Right lung (tissue), 10 donors: ENCODE measurements at places on chromosomes 1 and 21. TPM values are rescaled to one million over a fixed set of nuclear protein-coding genes. Genes with fewer than 3 reads are reported as not detected.

DNA sequence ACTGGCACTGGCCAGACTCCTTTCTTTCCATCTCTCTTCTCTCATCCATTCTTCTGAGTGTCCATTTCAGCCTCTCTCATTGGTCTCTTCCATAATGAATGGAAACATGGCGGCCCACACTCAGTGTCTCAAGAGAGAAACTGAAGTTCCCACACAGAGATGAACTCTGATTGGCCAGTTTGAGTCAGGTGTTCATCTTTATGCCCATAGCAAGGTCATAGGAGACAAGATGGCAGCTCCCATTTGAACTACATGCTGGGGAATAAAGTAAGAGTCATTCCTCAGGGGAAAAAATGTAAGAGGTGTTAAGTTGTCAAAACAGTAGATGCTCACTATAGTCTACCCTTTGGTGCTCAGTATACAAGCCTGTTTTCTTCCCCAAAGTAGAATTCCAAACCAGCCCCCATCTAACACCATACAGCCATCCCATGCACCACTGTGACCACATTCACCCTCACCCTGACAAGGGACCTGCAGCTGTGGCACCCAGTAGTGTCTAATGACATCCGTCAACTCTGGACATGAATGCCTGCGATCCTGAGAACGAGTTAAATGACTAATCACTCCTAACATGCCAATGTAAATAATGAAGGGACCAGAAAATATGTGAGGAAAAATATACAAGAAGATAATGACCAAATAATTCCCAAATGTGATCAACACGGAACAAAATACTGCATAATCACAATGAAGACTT lies 12.4 kb downstream of the CDA start:
- DNase-seq: no peak

DNA sequence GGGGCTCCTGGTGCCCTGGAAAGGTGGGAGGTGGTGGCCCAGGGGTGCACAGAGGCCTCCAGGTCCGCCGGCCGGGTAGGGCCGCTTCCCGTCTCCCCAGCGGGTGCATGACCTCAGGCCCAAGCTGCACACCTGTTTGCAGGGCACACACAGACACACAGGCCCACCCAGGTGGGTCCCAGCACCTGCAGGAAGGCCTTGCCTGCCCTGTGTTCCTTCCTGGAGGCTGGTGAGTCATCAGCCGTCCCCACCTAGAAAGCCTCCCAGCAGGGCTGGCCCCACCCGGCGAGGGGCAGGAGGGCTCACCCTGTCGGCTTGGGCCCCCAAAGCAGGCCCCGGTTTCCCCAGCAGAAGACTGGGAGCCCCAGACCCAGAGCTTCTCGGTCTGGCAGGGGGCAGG lies 23.6 kb upstream of the TTLL10 start:
- no peak for DNase-seq

DNA sequence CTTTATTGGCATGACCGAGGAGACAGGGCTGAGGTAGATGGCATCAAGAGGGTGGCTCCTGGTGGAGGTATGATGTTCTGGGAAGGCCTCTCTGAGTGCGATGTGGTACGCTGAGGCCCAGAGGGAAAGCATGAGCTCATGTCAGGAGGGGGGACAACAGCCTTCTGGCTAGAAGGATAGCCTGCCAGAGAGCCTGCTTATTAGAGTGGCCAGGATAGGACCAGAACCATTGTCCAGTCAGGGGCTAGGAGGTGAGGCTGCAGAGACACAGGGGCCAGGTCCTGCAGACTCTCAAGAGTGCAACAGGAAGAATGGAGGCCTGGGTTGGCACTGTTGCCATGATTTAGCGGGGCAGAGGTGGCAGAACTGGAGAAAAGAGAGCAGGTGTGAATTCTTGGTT lies 7.3 kb downstream of the ADARB1 start:
- DNase-seq: no peak

DNA sequence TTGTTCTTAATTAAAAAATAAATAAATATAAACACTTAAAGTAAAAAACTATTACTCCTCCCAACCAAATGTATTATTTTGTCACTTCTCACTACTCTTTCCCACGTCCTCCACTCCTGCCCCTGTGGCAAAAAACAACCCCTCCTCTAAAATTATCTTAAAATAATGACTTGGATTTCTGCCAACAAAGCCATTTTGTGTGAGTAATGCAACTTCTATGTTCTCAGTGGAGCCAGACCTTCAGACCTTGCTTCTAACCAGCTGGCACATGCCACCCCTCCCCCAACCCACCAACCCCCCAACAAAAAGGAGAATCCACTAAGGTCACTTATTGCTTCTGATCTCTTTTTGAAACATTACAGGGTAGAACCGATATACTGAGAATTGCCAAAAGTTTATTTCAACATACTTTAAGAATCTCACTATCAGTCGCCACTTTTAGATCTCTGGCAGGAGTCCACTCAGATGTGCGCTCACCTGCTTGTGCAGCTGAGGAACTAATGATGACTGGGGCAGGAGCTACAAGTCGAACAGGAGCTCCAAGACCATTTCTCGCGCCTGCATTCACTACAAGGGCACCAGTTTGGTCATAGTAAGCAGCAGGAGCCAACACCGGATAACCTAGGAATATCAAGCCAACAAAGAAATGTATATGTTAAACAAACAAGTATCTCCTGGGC lies 58.3 kb upstream of the SDC3 start:
- peak; percentile 17 for DNase-seq

Gene RNF186
- polyA plus RNA-seq: 0.09 TPM

DNA sequence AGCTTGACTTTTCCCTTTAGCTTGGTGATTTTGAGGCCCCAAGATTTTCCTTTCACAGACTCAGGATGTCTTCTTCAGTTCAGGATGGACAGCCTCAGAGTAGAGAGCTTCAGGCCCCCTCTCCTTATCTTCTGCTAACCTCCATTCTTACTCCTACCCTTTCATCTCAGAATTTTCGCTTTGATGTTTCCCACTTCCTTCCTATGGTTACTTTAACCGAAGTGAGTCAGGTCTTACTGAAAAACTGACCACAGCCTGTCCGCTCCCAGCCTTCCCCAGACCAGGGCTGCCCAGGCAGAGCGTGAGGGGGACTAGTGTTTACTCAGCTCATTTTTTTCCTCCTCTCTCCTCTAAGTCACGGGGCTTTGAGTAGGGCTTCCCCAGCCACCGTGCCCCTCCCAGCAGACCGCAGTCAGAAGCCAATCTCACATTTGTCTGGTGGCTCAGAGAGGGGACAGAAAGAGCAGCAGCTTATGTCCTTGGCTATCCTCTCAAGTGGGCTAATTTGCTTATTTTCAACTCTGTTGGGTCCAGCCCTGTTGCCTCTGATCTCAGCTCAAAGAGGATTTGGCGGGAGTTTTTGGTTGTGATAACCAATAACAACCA lies 4.2 kb upstream of the IL19 start:
- DNase-seq: peak; percentile 25

Gene CLCNKB
- 5.4 TPM for polyA plus RNA-seq

- no peak for DNase-seq
Measured at GRCh38 chr1:27886353-27886679, 14.0 kb downstream of the THEMIS2 start.

DNA sequence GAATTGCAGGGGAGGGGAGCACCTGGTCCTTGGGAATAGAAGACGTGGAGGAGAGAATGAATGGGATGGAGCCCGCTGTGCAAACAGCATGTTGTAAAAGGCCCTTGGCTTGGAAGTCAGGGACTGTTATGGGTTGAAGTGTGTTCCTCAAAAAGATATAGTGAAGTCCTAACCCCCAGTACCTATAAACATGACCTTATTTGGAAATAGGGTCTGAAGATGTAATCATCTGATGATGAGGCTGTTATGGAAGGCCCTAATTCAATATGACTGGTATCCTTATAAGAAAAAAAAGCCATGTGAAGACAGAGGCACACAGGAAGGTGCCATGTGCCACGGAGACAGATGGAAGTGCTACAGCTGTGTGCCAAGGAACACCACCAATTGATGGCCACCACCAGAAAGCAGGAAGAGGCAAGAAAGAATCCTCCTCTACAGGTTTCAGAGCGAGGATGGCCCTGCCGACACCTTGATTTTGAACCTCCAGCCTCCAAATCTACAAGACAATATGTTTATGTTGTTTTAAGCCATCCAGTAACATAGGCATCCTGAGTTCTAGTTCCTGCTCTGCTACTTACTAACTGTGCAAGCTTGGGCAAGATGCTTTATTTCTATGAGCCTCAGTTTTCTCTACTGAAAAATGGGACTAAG lies 51.2 kb downstream of the LRRN2 start:
- no peak for DNase-seq

GRCh38 chr1:209208648-209209047 lies 374.9 kb upstream of the CAMK1G start:
- DNase-seq: no peak

Gene CLDN17
- not detected for polyA plus RNA-seq

DNA sequence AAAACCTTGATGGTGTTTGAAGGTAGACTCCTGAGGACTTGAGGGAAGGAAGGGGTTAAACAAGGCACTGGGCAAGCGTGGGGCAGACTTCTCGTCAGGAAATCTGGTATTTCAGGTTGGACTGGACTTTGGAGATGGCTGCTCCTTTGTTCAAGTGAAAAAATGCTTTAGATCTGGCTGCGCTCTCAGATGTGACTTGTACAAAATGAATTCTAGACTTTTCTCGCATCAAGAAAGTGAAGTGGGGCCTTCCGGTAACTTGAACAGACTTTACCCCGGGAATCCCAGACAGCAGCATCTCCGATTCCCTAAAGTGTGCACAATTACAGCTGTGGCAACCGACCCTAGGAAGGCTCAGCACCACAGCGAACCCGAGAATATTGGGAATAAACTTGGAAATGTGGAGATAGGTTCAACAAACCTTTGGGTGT lies 44.3 kb upstream of the ERRFI1 start:
- DNase-seq: peak; percentile 73

Gene STK40
- polyA plus RNA-seq: 29.1 TPM

Gene ADORA3
- polyA plus RNA-seq: 0.57 TPM

DNA sequence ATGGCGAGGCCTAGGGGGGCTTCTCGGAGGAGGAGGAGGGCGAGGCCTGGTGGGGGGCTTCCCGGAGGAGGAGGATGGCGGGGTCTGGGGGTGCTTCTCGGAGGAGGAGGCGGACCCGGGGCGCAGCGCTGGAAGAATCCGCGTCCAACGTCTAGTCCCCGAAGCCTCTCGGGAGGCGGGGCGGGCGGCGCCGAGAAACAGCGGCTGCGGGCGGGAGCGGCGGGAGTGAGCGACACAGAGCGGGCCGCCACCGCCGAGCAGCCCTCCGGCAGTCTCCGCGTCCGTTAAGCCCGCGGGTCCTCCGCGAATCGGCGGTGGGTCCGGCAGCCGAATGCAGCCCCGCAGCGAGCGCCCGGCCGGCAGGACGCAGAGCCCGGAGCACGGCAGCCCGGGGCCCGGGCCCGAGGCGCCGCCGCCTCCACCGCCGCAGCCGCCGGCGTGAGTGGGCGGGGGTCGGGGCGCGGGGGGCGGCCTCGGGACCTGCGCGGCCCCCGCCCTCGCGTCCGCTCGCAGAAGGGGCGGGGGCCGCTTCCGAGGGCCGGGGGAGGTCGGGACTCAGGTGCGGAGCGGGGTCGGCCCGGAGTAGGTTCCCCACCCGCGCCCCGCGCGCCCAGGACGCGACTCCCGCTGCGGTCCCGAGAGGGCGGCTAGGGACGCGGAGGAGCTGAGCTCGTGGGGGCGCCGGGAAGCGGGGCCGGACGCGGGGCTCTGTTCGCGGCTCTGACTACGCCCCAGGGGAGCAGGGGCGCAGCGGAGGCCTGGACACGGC lies at the start of gene KLHL17:
TSS of gene KLHL17 (plus strand) at position 222 of the 769 bp plus-strand sequence. CDS start at position 332, 110 bp downstream.
- no peak for DNase-seq

GRCh38 chr21:34967509-34968289 lies 81.4 kb downstream of the RUNX1 start:
- no peak for DNase-seq

Gene WARS2
- polyA plus RNA-seq: 13.6 TPM

Gene SEC22B
- polyA plus RNA-seq: 40.8 TPM

DNA sequence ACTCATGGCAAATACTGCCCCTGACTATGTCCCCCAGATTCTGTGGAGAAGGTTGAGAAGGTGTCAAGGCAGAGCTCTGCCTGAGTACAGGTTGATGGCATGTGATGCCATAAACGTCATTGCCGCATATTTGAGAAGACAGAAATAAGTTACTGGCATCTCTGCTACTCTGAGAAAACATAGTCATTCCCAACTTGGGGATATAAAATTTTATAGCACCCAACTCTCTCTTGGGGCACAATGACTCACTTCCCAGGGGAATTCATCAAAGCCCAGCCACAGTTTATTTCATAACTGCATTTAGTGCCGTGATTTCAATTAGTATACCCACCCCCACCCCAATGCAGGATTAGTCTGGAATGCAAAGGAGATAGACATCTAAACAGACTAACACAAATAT lies 101.9 kb upstream of the TNR start:
- no peak for DNase-seq

DNA sequence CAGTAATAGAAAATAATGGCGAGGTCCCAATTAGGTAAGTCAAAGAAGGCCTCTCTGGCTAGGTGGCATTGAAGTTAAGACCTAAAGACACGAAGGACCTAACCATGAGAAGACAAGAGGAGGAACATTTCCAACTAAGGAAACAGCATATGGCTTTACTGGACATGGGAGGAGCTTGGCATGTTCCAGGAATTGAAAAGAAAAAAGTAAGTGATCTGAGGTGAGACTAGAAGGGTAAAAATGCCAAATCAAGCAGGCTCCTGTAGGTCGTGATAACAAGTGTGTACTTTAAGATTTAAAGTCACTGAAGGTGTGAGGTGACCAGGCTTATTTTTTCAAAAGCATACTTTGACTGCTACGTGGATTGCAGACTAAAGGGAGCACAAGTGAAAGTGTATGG lies 13.4 kb upstream of the CLCC1 start:
- DNase-seq: no peak

Gene KRTAP7-1
- polyA plus RNA-seq: not detected
